ENCODE measurements at places on chromosomes 2 and 18.

DNA sequence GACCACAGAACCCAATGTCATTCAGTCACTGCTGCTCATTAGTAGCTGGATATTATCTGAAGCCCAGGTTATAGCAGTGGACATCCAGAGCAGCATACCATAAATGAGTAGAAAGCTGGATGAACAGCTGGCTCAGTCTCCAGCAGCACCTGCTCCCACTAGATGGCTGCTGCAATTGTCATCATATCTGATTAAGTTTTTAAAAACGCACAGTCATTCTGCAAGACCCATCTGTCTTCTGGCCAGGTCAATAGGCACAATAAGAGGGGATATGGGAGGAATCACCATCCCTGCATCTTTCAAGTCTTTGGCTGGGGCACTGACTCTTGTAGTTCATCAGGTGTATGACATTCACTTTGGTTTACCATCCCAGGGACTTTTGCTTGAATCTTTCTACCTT lies 55.1 kb upstream of the XDH start:
- DNase-seq: no peak

DNA sequence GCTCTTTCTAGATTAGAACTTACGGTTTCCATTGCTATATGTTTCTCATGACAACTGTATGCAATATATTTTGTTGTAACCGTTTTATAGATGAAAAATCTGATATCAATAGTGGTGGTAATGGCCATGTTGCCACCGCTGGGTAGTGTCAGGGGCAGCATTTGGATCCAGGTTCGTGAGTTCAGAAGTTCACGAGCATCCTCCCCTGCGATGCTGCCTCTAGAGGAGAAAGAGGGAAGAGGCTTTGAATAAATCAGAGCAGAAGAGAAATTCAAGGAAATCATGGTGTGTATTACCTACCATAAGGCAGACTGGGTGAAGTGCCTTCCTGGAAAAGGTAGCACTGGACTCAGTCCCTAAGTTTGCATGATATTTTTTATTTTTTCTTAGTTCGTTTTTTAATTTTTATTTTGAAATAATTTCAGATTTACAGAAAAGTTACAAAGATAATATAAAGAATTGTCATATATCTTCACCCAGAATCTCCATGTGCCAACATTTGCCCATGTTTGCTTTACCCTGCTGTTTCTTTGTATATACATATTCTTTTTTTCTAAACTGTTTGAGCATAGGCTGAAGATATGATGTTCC lies 3.3 kb upstream of the ZBTB7C start:
- peak; percentile 66 for DNase-seq

DNA sequence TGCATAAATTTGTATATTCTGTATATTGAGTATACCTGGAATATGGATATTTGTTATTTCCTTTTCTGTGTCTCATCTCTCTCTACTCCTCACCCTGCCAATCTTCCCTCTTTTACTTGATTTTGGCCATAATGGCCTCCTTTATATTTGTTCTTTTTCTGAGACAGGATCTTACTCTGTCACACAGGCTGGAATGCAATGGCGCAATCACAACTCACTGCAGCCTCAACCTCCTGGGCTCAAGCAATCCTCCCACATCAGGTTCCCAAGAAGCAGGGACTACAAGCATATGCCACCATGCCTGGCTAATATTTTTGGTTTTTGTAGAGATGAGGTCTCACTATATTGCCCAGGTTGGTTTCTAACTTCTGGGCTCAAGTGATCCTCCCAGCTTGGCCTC lies 30.5 kb downstream of the PREPL start:
- DNase-seq: no peak

DNA sequence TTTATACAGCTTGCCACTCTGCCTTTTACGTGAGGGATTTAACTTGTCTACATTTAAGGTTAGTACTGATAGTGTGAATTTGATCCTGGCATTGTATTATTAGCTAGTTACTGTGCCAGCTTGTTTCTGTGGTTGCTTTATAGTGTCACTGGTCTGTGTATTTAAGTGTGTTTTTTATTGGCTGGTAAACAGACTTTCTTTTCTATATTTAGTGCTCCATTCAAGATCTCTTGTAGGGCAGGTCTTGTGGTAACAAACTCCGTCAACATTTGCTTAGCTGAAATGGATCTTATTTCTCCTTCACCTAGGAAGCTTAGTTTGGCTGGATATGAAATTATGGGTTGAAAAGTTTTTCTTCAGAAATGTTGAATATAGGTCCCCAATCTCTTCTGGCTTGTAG lies 1971.0 kb upstream of the LRRTM1 start:
- no peak for DNase-seq

DNA sequence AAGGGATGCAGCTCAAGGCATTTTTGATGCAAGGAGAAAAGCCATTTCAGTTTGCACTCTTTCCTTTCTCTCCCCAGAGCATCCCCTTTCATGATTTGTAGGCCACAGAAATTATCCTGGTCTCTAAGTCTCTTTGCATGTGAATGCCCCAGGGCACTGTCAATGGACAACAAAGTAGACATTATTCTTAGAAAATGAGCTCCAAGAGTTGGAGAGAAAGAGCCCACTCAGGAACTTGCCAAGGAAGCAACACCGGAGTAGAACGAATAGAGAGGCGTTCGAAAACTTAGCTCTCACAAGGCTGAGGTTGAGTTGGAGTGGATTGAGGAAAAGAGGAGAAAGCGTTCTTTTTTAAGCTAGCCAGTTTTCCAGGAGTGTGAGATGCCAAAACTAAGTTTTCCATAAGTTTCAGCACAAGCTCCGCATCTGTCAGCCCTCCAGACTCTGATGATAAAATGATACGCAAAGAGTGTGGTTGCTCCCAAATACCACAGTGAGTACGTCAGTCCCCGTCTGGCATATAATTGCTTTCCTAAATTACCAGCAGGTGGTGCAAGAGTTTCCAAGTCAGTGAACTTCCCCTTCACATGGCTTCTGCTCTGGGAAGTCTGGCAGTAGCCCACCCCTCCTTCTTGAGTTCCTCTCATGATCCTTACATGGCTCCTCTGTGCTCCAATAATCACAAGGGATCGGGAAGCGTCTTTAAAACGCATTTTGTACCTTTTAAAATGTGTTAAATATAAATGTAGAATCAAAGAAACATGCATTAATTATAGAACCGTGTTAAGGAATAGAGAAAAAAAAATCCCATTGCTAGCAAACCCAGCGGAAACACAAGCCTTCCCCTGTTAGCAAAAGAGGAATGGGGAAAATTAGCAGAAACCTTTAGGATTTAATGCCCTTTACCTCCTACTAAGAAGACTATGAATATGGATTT lies 1060.6 kb upstream of the FANCL start:
- DNase-seq: peak; percentile 85

DNA sequence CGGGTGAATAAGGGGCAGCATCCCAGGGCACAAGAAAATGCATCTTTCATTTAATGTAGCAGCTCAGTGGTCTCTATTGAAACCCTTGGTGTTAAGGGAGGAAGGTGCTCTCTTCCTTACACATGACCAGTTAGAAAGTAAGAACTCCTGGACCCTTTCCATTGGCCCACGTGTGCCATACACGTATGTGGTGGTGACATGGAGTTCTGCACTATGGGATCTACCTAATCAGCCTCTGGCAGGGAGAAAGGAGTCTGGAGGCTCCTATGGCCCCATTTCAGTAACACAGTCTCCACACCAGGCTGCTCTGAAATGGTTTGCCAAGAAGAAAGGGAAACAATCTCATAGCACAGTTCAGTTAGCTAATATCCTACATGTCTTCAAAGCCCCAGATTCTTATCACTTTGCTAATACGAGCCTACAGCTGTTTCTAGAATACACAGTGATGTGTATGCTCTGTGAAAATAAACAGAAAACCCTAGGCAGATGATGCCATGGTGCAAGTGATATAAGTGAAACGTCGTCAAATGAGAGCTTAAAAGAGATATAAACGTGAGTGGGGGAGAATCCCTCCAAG lies 7.0 kb downstream of the EFEMP1 start:
- DNase-seq: no peak

DNA sequence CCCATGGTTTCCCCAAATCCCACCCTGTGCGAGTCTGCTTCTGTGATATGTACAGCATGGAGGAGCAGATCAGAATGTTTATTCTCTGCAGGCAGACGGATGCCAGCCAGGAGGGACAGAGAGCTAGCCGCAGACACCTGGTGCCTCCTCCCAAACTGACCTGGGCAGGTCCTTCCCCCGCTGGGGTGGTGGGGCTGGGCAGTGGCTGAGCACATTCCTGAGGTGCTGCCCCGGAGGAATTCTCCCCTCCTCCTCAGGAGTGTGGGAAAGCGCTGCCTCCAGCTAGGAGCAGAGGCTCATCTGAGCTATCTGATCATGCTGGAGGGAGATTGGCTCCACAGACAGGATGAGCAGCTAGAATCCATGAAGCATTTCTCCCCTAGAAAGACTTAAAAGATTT lies 21.7 kb downstream of the C2orf92 start:
- no peak for DNase-seq

GRCh38 chr2:230537531-230537976 lies 121.6 kb downstream of the SP100 start:
- DNase-seq: no peak

DNA sequence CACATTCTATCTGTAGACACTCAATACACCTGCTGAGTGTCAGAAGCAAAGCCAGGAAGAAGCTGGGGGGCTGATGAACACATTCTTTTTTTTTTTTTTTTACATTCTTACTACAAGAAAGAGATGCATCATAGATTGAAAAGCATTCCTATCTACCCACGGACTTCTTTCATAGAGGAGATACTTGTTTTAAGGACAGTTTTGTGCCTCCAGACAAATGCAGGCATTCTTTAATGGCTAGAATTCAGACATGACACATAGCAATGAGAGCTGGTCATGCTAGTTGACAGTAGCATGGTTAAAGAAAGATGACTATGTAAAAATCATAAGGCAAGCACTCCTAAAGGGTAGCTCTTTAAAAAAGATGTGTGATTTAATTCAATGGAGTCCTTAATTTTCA lies 110.2 kb downstream of the EPHA4 start:
- DNase-seq: peak; percentile 20

GRCh38 chr2:19859565-19859964 lies 42.2 kb downstream of the TTC32 start:
- DNase-seq: no peak

DNA sequence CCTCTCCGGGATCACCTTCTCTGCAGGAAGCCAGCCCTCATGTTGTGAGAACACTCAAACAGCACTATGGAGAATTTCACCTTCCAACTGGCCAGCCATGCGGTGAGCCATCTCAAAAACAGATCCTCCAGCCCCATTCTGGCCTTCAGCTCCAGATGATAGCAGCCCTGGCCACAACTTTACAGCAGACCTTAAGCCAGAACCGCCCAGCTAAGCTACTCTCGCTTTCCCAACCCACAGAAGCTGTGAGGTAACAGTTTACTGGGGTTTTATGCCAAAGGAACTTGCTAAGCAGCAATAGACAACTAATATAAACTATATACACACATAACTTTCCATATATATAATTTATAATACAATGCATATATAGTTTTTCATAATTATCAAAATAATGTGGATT lies 11.6 kb upstream of the PTPN4 start:
- no peak for DNase-seq

DNA sequence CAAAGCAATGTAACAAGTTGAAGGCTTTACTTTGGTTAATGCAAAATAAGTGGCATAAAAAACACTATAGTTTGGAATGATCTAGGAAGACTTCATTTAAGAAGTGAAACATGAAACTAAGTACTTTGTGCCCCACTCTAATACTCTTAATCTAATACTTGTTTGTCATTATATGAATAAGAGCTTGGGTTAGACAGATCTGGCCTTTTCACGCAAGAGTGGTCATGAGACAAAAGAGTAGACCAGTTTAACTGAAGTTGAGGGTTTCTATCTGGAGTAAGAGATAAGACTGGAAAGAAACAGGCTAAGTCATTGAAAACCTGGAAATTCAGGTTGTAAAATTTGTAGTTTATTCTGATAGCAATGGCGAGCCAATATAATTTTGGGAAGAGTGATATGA lies 2.8 kb downstream of the SLC30A6 start:
- DNase-seq: no peak

DNA sequence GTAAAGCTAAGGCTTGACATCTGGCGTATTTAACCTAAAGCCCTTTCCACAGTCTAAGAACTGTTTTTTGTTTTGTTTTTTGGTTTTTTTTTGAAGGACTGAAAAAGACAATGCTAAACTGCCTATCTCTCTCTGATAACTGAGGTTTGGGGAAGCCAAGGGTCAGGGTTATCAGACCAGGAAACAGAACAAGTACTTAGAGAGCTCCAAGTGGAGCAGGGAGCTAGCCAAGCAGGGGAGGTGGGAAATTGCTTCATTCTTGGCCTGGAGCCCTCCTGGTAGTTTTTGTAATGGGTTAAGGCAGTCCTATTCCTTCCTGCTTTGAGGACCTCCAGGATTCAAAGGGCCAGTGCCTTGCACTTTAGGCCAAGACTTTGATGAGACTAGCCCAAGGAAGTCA lies 154.3 kb upstream of the LTBP1 start:
- DNase-seq: no peak

- no peak for DNase-seq
These were observed 72.4 kb upstream of the CCDC150 start for GRCh38 chr2:196566961-196567666.

GRCh38 chr2:21019678-21020021 lies 24.2 kb downstream of the APOB start:
- DNase-seq: no peak

DNA sequence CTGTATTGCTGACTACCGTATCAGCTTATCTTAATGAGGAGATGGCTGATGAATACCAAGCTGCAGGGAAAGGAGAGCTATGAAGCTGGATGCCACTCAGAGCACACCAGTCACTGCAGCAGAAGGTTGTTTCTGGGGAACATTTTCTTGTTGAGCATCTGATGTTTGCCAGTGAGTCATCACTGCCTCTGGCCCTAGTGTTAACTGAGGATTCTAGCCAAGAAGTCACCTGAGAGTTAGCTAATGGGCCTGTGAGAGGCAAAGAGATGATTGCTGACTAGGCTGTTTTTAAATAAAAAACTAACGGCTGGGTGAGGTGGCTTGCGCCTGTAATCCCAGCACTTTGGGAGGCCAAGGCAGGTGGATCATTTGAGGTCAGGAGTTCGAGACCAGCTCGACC lies 37.9 kb downstream of the CCDC150 start:
- DNase-seq: no peak

- DNase-seq: no peak
These were observed 75.2 kb upstream of the TSPYL6 start for GRCh38 chr2:54330926-54331835.

- no peak for DNase-seq
These were observed 283.4 kb downstream of the CLIP4 start for GRCh38 chr2:29398384-29399237.

DNA sequence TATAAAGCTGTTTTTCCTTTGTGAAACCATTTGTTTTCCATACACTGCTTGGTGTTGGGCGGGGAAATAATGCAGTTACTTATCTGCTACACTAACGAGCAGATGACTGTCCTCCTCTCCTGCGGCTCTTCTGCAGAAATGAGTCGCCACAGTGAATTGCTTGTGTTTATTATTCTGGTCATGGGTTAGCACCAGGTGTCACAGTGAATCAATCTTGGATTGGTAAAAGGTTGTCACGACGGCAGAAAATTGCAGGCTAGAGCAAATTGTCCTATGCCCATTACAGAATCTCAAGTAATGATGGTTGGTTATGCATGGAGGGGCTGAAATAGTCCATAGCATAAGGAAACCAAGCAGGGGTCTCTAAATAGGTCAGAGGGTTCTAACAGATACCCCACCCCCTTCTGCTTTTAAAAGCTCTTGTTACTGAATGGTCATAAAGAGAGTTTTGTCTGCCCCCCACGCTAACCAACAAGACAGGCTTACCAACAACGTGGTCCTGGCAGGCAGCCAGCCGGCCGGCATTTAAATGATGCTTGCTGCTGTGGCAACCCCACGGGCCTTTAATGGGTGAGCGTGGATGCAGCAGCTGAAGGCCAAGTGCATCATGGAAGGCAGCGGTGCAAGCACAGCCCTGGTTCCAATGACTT lies 29.5 kb downstream of the RAB31 start:
- DNase-seq: peak; percentile 67
